ENCODE measurements at places on chromosomes 3 and 15.

- DNase-seq, result no peak
These were observed 41.4 kb downstream of the SNAPC5 start for GRCh38 chr15:66456211-66456610.

DNA sequence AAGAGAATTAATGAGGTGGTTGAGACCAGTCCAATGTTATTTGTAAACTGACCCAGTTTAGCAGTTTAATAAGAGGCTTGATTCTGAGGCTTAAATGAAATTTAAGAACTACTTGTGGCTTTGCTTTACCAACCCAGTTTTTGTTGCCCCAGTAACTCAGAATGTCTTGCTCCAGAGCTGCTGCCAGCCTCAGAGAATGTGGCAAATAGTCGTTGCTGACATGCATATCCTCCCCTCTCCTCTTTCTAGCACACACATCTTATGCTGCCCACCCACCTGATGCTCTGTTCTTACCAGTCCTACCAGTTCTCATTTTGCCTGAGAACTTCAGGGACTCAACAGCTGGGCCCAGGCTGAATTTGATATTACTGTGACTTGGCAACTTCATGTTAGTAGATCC lies 92.4 kb upstream of the TSC22D2 start:
- DNase-seq, result no peak

GRCh38 chr3:30469133-30469532 lies 137.3 kb upstream of the TGFBR2 start:
- no peak for DNase-seq

DNA sequence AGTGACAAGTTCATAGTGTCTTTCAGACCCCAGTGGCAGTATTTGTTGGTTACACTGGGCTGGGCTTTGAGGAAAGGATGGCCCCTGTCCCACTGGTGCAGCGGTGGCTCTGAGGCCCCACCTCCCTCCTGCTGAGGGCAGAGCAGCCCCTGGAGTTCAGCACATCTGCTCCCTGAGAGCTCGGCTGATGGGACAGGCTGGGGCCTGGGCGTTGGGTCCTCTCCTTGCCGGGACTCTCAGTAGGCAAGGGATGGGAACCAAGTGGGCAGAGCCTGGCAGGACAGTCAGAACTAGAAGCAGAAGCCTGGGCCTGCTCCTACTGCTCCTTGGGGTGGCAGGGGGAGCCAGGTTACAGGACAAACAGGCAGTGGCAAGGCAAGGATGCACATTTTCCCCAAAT lies 114.5 kb downstream of the NUP210 start:
- no peak for DNase-seq

DNA sequence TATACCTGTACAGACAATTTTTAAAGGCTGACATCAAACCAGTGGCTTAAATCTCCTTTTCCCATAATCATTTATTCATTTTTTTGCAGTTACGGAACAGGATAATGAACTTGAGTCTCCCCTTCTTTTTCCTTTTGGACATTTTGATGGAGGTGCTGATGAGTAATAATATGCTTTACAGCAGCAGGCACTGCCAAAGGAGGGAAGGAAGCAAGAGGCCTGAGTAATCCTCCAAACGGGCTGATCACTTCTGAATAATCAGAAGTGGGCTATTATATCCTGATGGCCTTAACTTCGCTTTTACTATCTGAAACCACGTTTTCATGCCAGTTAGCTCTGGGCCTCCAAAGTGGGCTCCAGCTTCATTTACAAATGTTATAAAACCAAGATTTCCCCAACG lies 527.2 kb downstream of the FOXP1 start:
- DNase-seq, result no peak

DNA sequence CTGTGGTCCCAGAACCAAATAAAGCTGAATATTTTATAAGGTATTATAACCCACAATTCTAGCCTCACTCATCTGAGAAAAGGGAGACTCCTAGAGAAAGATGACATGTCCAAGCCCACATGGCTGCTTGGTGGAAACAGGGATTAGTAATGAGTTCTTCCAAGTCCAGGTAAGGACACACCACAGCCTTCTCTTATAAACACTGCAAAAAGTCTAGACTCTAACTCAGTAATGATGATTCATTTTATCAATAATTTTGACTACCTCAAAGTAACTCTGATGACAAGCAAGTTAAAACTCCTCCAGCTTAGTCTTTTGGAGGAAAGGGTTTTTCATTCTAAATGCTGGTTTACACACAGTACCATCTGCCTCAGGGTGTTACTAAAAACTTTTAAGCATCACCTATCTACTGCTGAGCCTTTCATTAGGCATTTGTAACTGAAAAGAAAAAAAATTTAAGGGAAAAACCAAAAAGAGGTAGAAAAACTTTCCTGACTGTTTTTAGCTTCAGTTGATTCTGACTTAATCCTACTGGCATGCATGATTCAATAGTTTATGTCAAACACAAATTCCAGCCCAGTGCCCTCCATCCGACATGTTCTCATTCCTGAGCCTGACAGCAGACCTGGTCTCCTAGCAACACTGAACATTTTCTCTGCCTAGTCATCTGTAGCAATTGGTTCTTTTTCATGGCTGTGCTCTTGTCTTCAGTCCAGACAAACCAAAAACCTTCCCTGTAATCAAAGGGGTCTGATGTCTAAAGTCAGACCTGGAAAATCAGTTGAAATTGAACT lies 43.9 kb downstream of the P3H2 start:
- no peak for DNase-seq

DNA sequence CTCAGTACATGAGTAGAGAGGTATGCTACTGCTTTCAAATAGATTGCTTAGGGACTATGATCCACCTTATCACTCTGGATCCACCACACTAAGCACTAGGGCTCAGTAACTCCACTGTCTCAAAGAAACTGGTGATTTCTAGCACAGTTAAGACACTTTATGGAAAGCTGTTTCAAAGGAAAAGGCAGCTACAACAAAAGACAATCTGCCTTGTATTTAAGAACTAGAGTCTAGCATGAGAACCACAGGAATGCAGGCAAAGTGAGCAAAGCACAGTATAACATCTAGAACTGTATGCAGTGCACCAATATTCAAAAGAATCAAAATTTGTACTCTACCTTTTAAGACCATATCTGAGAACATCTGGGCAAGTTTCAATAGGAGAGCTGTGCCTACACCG lies 17.9 kb downstream of the TFRC start:
- no peak for DNase-seq

- DNase-seq, result no peak
These were observed 288.7 kb upstream of the RORA start for GRCh38 chr15:61517776-61518175.

GRCh38 chr15:51062736-51063135 lies 32.0 kb downstream of the TNFAIP8L3 start:
- DNase-seq, result no peak

DNA sequence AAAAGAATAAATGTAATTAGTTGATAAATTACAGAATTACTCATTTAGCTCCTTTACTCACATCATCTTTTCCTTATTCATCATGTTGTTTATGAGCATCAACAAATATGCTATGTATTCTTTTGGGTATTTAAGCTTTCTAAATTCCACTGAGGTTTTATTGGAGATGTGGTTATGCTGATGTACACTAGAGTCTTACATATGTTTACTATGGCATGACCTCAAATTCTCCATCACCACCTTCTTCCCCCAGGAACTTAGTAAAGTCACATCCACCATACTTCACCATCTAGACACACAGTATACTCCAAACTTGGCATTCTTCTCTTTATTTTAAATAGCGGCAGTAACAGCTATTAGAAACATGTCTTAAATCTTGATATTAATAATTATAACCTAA lies 74.1 kb upstream of the MELTF start:
- no peak for DNase-seq

DNA sequence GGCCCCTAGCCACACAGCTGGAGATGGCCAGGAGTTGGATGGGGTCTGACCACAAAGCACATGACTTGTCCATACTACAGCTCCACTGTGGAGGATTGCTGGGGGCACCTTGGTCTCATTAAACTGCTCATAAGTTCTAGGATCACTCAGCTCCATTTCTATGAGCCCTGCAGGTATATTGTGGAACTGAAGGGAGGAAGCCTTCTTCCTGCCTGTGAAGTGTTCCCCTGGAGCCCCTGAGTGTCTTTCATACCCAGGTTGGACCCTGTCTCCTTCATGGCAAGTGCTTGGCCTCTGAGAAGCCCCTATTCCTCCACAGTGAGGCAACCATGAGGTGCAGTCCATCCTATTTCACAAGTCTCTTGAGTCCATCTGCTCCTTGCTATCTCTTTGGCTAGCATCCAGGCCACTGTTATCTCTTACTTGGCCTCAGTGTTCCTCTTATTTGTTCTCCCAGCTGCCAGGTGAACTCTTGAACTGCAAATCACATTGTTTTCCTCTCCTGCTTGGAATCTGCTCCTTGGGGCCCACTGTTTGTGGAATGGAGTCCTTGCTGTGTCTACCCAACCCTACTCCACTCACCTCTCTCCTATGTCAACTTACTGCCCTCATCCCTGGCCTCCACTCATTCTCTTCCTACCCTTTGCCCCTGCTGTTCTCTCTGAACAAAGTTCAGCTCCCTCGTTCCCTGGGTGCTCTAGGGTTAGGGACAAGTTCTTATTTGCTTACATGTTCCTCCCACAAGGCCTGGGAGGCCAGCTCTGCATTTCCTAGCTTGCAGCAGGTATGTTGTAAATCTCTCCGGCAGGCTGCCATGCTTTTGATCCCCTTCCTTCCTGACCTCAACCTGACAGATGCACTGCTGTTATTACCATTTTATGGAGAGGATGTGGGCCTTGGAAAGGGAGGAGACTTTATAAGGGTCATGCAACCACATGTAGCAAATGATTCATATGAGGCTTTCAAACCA lies 1.2 kb downstream of the ACOX2 start:
- no peak for DNase-seq

- no peak for DNase-seq
These were observed 134.6 kb upstream of the KBTBD8 start for GRCh38 chr3:66863205-66864111.
